ENCODE measurements at places on chromosomes 2 and 18.

GRCh38 chr2:237147317-237147716 is 61.6 kb downstream of the COPS8 start:
- DNase-seq = no peak

DNA sequence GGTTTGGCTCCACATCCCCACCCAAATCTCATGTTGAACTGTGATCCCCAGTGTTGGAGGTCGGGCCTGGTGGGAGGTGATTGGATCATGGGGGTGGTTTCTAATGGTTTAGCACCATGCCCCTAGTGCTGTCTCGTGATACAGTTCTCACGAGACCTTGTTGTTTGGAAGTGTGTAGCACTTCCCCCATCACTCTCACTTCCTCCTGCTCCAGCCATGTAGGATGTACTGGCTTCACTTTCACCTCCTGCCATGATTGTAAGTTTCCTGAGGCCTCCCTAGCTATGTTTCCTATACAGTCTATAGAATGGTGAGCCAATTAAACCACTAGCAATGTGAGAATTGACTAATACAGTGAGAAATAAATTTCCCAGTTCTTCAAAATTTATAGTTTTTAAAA is 325.9 kb downstream of the FSIP2 start:
- DNase-seq = no peak

GRCh38 chr2:72183016-72183415 is 35.4 kb upstream of the CYP26B1 start:
- DNase-seq = no peak

GRCh38 chr2:88320076-88320773 is 132.3 kb downstream of the FOXI3 start:
- no peak for DNase-seq
